T follicular helper cell (primary cell): ENCODE measurements at places on chromosomes 1 and 21.

- no peak for DNase-seq
These were observed 972 bp downstream of the CFAP410 start for GRCh38 chr21:44337941-44338895.

DNA sequence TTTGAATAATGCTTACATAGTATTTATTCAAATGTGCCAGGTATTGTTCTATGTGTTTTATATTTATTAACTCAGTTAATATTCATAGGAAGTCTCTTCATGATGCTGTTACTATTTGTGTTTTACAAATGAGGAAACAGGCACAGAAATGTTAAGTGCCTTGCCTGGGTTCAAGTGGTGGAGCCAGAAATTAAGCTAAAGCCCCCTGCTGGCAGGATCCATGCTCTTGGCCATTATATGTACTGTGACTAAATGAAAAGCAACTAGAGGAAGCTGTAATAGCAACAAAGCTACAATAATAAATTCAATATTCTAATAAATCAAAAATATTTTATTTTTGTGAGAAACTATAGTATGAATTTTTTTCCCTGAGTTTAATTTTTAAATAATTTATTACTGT, 30.0 kb downstream of the IARS2 start:
- no peak for DNase-seq

DNA sequence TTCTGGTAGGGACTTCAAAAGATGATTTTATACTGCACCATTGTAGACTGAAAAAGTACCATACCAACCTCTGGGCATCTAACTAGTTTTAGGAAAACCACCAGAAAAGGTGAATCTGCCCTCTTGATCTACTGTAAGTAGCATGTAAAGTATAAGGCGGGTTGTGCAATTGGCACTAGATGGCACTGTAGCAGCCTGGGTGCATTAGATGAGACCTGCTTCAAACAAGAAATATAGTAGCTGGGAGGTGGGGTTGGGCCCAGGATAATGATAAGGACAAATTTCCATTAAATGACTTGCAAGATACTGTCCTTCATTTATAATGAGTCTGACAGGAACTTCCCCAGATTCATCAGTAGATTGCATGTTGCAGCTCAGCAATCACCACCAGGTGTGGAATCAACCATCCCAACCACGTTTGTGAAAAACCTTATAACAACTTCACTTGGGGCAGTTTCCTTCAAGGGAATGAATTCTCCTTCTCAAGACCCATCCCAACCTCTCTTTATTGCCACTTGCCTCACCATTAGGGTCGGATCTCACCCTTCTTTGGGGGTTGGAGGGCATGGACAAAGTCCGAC, 37.3 kb upstream of the IL10 start:
- DNase-seq, result no peak

DNA sequence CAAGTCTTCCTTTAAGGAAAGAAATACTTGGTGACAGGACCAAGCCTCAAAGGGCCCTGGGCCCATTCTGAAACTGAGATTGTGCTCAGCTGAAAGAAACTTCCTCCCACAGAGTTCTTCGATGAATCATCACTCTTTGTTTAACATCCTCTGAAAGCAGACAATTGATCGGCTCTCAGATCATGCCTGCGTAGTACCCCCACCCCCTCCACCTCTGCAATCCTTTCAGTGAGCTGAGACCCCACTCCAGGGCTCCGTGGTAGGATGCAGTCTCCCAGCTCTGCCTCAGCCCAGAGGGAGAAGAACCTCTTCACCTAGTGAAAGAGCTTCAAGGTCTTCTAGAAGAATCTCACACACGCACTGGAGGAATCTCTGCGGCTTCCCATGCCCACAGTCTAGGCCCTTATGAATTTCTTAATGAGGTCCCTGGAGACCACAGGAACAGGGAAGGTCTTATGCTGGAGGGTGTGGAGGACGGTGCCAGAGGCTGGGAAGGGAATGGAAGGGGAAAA, 104.9 kb upstream of the SOD1 start:
- no peak for DNase-seq

DNA sequence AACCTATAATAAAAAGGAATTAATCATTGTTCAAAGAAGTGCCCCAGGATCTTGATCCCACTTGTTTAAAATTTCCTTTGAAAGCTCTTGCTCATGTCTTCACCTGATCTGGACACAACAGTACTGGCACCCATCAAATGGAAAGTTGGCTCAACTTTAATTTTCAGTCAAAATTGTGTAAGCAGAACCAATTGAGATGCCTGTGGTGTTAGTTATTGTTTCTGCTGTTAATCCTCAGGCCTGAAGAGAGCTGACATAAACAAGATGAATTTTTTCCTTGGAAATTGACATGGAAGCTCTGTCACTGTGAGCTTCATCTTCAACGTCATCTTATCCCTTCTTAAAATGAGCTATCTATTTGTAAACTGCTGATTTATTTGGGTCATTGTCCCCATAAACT, 88.3 kb upstream of the TNFSF4 start:
- DNase-seq, result no peak

GRCh38 chr1:3673381-3674099, 21.2 kb downstream of the TP73 start:
- DNase-seq, result no peak

GRCh38 chr1:59455206-59455605, 158.3 kb downstream of the FGGY start:
- no peak for DNase-seq

DNA sequence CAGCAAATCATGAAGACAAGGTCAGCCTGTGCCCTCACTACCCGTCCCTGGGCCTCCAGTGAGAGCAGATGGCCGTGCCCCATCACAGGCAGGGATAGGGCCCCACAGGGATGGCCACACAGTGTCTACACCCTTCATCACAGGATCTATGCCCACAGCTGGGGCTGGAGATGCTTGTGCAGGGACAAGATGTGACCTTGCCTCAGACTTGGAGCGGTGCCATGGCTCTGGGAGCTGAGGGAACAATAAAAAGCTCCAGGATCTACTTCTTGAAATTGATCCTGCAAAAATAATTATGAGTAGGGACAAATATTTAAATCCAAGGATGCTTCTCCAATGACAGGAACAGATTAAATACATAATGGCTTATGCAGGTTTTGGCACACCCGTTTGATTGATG, 25.4 kb upstream of the TCEA3 start:
- DNase-seq, result no peak

GRCh38 chr1:91818713-91818975, 67.3 kb downstream of the TGFBR3 start:
- no peak for DNase-seq

DNA sequence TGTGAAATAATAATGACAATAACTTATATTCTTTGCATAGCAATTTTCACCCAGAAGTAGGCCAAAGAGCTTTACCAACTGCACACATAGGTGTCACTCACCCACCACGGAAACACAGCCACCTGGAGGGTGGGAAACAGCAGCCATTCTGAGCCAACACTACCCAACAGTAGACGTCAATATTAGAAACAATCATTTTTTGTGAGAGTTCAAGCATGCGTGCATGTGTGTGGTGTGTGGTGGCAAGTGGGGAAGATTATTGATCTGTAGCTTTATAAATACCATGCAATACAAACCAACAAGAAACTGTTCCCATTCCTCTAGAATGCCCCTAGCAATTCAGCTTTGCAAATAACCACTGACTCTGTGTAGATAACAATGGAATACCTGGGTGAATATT, 19.1 kb downstream of the PROX1 start:
- no peak for DNase-seq

DNA sequence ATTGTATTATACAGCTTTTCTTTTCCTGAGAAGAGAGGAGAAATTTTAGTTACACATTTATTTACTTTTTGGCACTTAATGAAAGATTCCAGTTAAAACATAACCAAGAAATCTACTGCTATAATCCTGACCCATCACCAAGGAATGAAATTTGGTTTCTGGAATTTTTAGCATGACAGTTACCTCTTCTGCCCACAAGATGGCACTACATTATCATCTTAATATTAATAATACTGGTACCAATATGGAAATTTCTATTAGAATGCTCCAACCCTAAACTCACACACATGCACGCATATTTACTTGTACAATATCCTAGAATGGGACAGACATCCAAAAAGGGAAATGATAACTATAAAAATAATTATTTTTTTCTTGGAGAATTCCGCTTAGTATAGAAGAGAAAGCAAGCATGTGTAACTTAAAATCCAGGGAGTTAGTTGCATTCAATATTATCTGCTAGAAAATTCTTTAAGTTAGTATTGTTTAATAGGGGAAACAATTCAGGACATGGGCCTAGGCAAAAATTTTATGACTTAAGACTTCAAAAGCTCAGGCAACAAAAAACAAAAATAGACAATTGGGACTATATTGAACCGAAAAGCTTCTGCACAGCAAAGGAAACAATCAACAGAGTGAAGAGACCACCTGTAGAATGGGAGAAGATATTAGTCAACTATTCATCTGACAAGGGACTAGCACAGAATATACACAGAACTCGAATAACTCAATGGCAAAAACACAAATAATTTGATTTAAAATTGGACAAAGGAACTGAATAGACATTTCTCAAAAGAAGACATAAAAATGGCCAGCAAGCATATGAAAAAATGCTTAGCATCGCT, 37.4 kb downstream of the MAP3K21 start:
- DNase-seq, result no peak

DNA sequence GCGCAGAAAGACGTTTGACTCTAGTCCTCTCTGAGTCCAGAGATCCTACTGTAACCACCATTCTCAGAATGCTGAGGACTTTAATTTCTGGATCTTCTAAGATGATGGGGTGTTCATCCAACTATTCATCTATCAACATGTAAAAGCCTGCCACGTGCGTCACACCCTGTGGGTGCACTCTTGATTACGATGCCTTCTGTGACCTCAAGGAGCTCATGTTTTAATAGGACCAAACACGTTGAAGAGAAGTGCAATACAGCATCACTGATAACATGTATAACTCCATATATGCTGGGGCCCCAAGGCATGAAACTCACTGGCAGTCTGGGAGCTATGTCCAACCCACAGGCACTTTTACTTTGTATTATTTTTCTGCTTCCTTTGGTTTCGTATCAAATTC, 19.0 kb downstream of the KIAA0040 start:
- DNase-seq, result no peak

DNA sequence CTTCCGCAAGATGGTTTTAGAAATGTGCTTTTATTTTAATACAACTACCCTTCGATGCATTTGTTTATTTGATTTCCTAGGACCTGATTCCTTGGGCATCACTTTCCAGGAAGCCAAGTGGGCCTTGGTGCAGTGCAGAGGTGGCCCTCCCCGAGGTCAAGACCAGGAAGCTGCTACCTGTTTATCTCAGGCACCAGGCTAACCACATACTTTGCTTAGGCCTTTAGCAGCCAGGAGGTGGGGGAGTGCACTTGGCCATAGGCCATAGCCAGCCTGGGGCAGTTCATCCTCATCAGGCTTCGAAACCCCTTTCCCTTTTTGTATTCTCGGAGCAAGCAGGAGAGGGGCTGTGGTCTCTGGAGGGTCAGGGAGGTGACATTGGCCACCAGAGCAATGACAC, 45.4 kb downstream of the SMYD2 start:
- DNase-seq, result no peak

DNA sequence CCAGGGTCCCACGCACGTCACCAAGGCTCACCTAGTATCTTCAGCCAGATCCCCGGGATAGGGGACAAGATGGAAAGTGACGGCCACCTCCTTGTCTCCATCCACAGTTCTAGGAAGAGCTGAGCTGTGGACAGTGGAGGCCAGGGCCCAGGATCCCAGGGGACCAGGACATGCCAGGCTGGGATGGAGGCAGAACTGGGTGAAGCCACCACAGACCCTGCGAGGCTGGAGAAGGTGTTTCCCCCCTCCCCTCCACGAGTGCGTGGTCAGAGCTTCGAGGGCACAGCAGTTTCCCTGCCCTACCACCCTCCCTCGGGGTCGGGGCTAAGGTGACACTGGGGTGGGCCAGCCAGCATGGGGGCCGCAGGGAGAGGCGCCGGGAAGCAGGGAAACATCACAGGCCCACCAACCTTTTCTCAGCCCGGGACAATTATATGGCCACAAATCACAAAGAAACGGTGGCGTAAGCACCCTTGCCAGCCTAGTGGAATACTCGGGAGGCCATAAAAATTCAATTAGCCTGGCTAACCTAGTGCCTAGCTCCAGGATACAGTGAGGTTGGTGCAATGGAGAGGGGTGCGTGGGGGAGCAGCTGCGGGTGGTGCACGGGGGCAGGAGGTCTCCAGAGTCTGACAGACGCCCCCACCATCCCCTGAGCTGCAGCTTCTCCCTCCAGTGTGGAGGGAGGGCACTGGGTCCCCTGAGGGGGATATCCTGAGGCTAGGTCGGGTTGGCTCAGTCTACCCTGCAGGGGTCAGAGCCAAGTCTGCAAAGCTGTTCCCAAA, 13.4 kb downstream of the DRAXIN start:
- no peak for DNase-seq

- no peak for DNase-seq
These were observed 18.4 kb downstream of the RWDD3 start for GRCh38 chr1:95252422-95252821.

DNA sequence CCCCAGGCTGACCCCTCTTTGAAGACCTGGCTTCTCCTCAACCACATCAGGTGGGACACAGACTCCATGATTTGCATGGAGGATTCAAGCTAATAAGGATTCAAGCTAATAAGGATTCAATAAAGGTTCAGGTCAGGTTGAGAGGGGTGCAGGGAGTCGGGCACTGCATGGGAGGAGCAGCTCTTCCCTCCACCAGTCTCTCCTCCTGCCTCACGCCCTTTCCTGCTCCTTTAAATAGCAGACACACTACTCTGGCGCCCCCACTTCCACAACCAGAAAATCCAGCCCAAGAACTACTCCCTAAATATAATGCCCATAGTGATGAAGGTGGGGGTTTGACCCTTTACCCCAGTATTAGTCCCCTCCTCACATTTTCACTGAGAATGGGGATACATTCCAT, 7.1 kb downstream of the MEX3A start:
- no peak for DNase-seq

DNA sequence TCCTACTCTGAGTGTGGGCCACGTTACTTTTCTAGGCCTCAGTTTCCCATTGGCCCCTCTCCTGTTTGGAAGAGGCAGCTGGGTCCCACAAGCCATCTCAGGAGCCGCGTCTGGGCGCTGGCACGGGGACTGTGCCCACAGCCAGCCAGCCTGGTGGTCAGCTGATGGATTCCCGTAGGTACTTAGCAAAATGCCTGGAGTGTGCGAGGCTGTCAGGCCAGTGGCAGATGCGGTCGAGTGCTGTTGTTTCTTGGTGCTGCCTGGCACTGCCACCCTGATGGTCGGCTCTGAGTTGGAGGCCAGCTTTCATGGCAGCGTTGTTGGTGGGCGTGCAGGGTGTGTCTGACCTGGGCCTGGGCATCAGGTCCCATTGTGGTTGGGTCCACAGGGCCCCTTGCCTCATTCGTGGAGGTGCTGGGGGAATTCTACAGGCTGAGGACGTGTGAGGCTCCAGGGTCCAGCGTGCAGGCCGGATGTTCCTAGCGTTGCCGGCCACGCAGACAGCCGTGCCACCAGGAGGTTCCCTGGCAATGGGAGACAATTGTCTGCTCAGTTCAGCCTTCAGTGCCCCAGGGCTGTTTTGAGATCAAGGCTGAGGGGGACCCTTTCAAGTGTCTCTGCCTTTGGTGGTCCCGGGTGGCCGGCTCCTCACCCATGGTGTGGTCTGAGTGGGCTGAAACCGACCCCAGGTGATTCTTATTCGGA, 20.9 kb downstream of the SKI start:
- DNase-seq, result no peak
